ENCODE measurements at places on chromosomes 13 and 19. TPM values are rescaled to one million over a fixed set of nuclear protein-coding genes. Genes with fewer than 3 reads are reported as not detected.

DNA sequence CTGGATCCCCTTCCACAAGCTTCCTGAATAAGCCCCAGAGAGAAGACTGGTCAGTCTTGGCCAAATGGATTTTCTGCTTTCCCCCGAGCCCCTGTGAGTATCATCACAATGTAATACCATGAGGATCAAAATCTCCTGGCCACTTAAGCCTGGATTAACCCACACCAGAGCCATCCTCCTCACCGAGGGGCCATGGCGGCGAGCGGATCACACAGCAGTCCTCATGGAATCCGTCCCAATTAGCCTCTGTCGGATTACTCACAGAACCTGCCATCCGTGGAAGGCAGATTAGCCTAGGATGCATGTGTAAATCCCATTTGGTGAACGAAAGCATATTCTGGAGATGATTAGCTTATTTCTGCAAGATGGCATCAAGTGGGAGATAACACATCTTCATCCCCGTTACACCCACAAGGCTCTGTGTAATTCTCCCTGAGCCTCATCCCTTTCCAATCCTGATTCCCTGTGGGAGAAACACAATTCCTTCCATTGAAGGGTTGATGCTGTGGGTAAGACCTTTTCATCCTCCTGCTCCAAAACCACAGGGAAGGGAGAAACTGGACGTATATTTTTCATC lies 42.5 kb downstream of the GNG7 start:
- DNase-seq: no peak

- no peak for DNase-seq
Measured at GRCh38 chr19:37226248-37226647, 8.2 kb downstream of the ZNF383 start.

DNA sequence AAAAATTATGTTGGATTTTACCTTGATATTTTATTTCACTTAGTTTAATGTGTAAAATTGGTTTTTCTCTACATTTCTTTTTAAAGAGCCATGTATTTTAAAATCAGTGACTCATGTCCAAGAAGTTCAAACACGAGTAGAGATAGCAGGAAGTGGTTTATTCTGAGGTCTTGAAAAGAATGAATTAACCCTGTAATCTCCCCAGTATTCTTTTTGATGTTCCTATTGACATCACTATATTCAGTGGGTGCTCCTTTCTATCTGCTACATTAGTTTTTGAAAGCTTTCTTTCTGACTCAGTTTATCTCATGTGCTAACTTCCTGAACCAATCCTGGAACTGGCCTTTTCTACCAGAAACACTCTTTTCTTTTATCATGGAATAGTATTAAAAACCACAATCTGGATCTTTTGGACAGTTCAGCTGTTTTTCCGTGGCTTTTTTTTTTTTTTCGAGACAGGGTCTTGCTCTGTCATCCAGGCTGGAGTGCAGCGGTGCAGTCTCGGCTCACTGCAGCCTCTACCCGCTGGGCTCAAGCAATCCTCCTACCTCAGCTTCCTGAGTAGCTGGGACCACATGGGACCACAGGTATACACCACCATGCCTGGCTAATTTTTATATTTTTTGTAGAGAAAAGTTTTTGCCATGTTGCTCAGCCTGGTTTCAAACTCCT lies 114.9 kb downstream of the PCCA start:
- no peak for DNase-seq

GRCh38 chr13:76887076-76887563 lies 915 bp upstream of the KCTD12 start:
- DNase-seq: no peak

- no peak for DNase-seq
Measured at GRCh38 chr13:103607995-103608394, 541.8 kb upstream of the SLC10A2 start.

GRCh38 chr13:32491028-32491427 lies 47.6 kb downstream of the N4BP2L2 start:
- no peak for DNase-seq

- no peak for DNase-seq
Measured at GRCh38 chr13:96700657-96701056, 293.6 kb downstream of the OXGR1 start.

DNA sequence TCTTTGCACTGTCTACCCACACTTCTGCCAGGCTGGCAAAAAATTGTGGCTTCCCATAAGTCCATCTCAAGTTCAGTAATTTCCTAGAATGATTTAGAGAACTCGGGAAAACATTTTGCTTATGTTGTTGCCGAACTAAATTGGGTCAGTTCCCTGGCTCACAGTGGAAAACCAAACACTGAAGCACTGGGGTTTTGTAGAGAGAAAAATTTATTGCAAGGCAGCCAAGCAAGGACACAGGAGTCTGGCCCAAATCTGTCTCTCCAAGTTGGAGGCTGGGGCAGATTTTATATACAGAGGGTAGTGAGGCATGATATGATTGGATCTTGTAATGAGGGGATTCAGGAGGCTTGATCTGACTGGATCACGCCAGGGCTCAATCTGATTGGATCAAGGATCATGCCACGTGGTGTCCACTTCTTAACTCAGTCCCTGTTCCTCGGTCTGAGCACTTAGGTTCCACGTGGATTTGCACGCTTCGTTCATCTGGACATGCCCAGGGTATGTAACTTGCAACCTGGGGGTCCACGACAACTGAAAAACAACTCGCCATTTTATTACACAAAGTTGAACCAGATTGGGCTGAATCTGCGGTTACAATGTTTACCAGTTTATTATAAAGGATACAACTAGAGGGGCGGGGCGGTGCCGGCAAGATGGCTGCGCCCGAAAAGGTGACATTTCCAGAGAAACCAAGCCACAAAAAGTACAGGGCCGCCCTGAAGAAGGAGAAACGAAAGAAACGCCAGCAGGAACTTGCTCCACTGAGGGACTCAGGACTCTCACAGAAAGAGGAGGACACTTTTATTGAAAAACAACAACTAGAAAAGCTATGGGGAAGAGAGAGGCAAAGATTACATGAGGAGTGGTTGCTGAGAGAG lies 7.3 kb downstream of the CD209 start:
- DNase-seq: no peak

GRCh38 chr13:99797691-99798090 lies 173.9 kb downstream of the ZIC5 start:
- DNase-seq: no peak

DNA sequence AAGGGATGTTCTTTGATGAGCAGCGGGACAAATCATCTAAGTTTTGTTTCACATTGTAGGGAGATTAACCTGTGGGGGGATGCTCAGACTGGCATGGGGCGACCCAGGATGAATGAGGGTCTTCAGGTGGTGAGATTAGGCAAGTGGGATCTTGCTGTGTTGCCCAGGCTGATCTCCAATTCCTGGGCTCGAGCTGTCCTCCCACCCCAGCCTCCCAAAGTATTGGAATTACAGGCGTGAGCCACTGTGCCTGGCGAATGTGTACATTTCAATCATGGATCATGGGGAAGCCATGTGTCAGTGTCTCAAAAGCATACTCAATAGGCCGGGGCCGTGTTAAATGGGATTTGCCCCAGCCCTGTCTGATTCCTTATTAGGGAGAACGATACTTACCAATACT lies 8.1 kb downstream of the SLC25A42 start:
- no peak for DNase-seq

GRCh38 chr19:31378404-31378803 lies 29.2 kb upstream of the TSHZ3 start:
- DNase-seq: no peak

- DNase-seq: no peak
Measured at GRCh38 chr13:51326777-51327176, 12.7 kb upstream of the SERPINE3 start.

Gene FCAR
- total RNA-seq: 3.3 TPM

Gene KLK15
- 5.1 TPM for total RNA-seq

Gene LHB
- total RNA-seq: not detected

Gene VSIG10L
- total RNA-seq: 3.3 TPM
